ENCODE measurements at places on chromosomes 5 and 9. TPM values are rescaled to one million over a fixed set of nuclear protein-coding genes. Genes with fewer than 3 reads are reported as not detected.

The ZNF300 gene
- 1.0 TPM for polyA plus RNA-seq

The SH2D3C gene
- polyA plus RNA-seq: 76.1 TPM

The ZFR gene
- polyA plus RNA-seq: 81.7 TPM

The BSPRY gene
- polyA plus RNA-seq: 1.3 TPM

All from IgD-negative memory B cell (primary cell).